RCC 7860 (cell line): ENCODE measurements at places on chromosomes 1 and 21.

DNA sequence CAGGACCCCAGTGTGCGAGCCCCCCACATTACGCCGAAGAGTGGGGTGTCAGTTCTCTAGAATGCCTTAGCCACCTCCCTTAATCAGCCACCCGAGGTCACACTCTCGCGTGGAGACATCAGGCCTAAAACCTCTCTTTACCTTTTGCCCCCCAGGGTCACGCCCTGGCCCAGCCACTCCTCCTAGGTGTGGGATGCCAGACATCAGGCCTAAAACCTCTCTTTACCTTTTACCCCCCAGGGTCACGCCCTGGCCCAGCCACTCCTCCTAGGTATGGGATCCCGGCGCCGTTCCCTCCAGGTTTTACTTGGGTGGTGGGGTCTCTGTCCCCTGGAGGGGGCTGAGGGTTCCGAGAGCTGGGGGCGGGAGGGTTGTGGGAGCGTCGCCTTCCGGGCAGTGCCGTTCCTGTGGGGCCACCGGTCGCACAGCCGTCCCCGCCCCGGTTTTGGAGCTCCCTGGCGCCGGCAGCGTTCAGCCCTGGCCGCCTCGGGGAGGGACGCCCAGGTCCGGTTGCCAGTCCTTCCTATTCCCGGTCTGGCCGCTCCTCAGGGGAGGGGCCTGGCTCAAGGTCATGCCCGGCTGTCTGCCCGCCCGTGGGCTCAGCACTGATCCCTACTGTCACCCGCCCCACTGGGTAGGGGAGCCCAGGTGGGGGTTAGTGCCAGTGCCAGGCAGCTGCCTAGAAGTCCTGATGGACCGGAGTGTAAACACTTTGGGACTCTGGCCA lies 882 bp downstream of the VPS13D start:
- no peak for DNase-seq

GRCh38 chr1:233294913-233295236 lies 650 bp downstream of the PCNX2 start:
- peak; percentile 58 for DNase-seq

GRCh38 chr1:206925106-206925736 lies 3.5 kb upstream of the FCMR start:
- no peak for DNase-seq

DNA sequence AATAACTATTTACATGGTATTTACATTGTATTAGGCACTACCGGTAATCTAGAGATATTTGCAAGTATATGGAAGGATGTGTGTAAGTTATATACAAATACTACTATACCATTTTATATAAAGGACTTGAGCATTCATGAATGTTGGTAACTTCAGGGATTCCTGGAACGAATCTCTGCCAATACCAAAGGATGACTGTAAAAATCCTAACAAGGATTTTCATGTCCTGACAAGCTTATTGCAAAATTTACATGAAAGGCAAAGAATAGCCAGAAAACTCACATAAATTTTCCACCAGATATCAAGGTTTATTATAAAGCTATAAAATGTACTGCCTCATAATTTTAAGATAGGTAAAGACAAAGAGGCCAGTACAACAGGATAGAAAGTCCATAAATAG lies 325.2 kb upstream of the NRIP1 start:
- DNase-seq, result no peak

- DNase-seq, result no peak
Measured at GRCh38 chr1:119869995-119870394, 26.3 kb downstream of the ADAM30 start.

- no peak for DNase-seq
Measured at GRCh38 chr1:203366476-203366875, 15.6 kb upstream of the FMOD start.

- no peak for DNase-seq
Measured at GRCh38 chr21:44436111-44436611, 19.1 kb upstream of the LRRC3 start.

DNA sequence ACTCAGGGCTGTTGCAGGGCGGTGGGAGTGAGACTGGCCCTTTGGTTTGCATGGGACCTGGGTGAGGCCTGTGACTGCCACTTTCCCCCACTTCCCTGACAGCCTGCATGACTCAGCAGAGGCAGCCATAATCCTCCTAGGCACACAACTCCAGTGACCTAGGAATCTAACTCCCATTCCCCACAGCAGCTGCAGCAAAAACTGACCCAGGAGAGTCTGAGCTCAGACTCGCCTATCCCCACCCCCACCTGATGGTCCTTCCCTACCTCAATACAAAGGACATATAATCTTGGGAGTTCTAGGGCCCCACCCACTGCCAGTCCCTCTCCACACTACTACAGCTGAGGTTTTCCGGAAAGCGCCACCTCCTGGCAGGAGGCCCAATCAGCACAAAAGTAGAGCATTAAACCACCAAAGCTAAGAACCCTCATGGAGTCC lies 26.7 kb downstream of the NDC1 start:
- peak; percentile 20 for DNase-seq

DNA sequence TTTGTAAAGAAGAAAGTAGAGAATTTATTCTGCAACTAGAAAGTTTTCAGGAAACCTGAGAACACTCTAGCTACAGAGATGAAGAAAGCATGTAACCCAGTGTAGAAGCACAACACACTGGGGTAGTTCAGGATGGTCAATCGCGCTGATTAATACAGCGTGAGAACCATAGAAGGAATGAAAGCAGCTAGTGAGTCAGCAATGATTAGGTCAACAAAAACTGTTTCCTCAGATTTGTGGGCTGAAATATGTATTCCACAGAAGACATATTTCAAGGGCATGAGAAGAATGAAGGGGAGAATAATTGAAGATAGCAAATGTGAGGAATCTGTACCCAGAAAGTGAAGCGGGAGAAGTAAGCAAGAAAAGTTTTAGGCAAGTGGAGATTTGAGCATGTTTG lies 97.8 kb upstream of the ADGRL2 start:
- peak; percentile 73 for DNase-seq

DNA sequence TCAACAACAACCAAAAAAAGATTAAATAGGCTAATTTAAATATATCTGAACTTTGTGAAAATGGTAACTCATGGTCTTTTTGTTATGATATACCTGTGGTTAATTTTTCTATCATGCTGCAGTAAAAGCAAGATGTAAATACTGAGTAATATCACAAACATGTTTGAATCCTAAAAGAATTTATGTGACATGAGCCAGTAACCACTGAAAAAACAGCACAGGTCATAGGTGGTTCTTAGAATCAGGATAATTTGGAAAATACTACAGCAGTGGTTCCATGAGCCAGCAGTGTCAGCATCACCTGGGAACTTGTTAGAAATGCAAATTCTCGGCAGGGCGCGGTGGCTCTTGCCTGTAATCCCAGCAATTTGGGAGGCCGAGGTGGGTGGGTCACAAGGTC lies 4.1 kb downstream of the ATP5IF1 start:
- DNase-seq, result no peak

GRCh38 chr1:58899587-58900271 lies 115.9 kb upstream of the JUN start:
- DNase-seq, result no peak

DNA sequence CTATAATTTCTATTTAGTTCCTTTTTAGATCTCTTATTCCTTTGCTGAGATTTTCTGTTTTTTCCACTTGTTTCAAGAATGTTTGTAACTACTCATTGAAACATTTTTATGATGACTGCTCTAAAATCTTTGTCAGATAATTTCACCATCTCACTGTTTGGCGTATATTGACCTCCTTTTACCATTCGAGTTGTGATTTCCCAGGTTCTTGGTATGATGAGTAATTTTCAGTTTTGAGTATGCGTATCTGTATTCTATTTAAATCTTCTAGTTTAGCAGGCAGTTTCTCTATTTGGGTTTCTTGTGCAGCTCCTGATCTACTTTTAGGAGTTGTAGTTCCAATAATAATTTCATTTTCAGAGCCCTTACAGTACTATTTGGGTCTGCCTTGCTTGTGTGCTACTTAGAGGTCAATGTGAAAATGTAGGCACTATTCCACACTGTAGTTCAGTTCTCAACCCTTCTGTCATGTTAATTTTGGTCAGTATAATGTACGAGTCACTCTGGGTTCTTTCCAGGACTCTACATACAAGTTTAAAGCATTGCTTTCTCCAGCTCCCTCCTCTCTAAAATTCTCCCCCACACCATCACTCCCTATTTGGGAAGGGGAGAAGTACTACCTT lies 115.5 kb downstream of the ACBD6 start:
- no peak for DNase-seq

- no peak for DNase-seq
Measured at GRCh38 chr1:33454646-33455282, 17.7 kb upstream of the ZSCAN20 start.

DNA sequence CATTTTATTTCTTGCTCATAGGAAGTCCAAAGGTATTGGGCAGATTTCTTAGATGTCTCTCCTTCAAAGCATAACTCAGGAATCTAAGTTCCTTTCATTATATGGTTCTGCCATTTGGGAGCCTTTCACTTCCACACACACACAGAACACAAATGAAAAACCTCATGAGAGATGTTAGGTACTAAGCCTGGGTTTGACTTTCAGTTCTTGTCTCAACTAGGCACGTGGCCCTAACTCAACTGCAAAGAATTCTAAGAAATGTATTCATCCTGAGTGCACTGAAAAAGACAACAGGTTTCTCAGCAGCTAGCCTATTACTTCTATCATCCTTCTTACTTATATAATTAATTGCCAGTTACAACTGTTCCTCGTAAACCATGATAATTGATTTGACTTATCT lies 190.0 kb upstream of the SAMSN1 start:
- no peak for DNase-seq

DNA sequence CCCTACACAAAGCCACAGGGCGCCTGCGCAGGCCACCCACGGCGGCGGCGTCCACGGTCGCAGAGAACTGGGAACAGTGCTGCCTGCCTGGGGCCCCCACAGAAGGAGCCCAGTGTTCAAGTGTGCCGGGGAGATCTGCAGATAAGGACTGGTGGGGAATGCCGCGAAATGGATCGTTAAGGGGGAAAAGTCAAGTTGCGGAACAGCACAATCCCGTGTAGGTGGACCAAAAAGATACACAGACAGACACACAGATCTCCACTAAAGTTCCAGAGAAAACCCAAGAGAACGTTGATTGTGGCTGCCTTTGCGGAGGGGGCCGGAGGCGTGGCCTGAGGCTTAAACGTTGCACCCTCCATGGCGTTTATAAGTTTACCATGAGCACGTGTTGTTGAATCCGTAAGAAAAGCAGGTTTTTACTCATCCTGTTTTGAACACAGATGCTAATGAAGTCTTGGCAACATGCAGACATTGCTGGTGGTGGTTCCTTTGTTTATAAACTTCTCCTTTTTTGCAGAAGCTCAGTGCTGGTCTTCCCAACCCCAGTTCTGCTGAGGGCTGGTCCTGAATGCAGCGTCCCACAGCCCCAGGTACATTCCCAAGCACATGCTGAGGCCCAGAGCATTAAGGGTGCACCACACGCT lies 4.1 kb downstream of the SPATC1L start:
- no peak for DNase-seq

GRCh38 chr1:10160907-10161490 lies 49.4 kb upstream of the KIF1B start:
- no peak for DNase-seq

DNA sequence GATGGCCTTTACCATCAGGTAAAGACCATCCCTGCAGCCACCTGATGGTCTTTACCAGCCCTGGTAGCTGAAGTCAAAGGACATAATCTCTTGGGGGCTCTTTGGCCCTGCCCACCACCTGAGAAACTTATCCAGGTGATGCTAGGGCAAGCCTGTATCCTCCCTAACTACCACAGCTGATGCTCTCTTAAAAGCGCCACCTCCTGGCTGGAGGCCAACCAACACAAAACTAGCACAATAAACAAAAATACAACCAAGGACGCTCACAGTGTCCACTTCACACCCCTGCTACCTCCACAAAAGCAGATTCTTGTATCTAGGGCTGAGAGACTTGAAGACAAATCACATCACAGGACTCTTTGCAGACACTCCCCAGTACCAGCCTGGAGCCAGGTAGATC lies 357.1 kb upstream of the POU3F1 start:
- DNase-seq, result no peak

- no peak for DNase-seq
Measured at GRCh38 chr1:26829184-26829911, 2.9 kb downstream of the ZDHHC18 start.

DNA sequence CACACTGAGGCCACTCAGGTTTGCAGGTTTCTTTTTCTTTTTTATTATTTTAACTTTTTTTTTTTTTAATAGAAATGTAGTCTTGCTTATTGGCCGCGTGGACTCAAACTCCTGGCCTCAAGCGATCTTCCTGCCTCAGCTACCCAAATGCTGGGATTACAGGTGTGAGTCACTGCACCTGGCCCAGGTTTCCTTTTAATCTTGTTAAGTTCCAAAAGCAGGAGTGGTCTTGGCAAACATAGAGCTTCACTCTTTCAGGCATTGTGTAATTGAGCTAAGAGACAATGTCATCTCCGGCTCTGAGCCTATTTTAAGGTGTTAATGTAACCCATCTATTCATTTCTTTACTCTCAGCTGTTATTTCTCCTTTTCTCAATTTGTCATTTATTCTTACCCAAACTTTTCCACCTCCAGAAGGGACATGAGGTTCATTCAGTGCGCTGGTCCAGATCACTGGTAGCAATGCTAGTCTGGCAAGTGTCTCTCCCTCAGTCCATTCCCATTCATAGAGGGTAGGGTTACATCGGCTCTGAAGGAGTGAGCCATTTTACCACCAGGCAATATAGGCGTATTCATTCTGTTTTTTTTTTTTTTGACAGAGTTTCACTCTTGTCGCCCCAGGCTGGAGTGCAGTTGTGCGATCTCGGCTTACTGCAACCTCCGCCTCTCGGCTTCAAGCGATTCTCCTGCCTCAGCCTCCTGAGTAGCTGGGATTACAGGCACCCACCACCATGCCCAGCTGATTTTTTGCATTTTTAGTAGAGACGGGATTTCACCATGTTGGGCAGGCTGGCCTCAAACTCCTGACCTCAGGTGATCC lies 11.3 kb upstream of the MFSD2A start:
- DNase-seq, result no peak

GRCh38 chr1:27203946-27204345 lies 30.5 kb upstream of the WDTC1 start:
- DNase-seq, result no peak

DNA sequence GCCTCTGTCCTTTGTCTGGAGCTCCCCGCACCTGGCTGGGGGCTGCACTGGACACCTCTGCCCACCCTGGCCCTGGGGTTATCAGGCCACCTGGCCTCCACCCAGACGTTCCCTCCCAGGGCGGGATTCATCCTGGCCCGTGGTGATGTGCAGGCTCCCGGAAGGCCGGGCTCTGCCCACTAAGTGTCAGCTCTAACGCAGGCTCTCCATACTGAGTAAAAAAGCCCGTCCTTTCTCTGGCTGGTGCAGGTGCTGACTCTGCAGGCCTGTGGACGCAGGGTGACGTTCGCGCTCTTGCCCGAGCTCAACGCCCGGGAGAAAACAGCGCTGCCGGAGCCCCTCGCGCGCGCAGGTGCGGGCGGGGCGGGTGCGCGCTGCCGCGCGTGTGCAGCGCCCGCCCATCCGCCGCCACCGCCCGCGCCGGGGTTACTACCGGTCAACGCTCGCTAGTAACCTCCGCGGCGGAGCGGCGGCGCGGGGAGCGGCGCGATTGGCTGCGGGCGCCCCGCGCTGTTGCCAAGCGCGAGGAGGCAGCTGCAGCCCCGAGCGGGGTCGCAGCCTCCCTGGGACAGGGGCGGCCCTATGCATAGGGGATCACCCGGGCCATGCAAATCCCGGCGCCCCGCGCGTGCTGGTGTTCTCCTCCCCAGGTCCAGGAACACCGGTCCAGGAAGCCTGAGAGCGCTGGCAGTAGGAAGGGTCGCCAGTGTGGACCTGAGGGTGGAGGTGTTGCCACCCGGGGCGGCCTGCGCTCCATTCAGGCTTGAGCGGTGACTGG lies 15.7 kb downstream of the ABCG1 start:
- DNase-seq, result no peak
